Activated naive CD4-positive, alpha-beta T cell treated with anti-CD3 and anti-CD28 coated beads for 36 hours (primary cell): ENCODE measurements at places on chromosomes 3 and 15. TPM values are rescaled to one million over a fixed set of nuclear protein-coding genes. Genes with fewer than 3 reads are reported as not detected.
A peak's percentile ranks its signal among the peaks of the same experiment; 100 is the strongest.

GRK7 gene
- not detected for total RNA-seq

PPM1L gene
- 2.1 TPM for total RNA-seq

NR2E3 gene
- not detected for total RNA-seq

LYZL4 gene
- not detected for total RNA-seq

ITPKA gene
- 1.7 TPM for total RNA-seq

CAMK2N2 gene
- not detected for total RNA-seq

FHIT gene
- total RNA-seq = 20.2 TPM

PLSCR5 gene
- total RNA-seq = not detected

NOX5 gene
- total RNA-seq = not detected

PP2D1 gene
- total RNA-seq = not detected

DNA sequence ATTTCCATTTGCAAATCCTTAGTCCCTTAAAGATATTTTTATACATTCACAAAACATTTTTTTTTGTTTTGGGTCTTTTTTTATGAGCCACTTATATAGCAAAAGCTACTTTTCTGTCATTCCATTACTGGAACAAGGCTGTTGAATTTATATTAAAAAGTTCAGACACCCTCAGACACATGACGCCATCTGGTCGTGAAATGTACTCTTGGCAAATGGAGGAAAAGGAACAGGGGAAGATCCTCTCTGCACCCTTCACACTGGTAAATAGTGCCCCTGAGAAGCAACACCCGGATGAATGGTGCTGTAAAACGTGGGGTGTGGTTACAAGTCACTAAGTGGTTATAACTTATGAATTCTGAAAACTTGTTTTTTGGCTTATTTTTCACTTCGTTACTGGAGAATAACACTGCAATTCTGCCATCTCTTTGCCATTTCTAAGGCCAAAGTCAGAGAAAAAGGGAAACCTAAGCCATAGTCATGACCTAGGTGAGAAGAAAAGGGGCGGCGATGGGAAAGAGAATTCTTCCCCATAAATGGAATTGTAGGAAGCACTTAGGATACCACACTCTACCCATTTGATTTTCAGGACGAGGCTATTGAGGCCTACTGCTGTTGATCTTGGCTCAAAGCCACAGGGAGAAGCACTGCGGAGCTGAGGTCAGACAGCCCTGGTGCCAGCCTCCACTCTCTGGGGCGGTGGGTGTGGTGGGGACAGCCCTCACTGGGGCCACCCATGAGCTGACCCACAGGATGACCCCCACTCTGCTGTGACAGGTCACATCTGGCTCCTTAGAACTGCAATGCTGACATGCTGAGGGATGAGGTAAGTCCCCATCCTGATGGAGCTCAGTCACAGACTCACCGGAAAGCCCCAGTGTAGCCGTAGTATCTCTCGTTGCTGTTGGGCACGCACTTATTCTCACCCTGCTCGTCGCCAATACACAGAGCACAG, 21.9 kb downstream of the LTF start:
- no peak overlapping the region for H3K27ac ChIP-seq
- H3K4me1 ChIP-seq = peaks cover 18% of the 10 kb centered on the region
- DNase-seq = no peak
- H3K4me3 ChIP-seq = no peak overlapping the region
- no peaks in the 10 kb centered on the region for H3K27me3 ChIP-seq
- no peaks in the 10 kb centered on the region for H3K36me3 ChIP-seq

- no peak overlapping the region for H3K4me3 ChIP-seq
- DNase-seq = no peak
- no peak overlapping the region for H3K27ac ChIP-seq
- no peaks in the 10 kb centered on the region for H3K36me3 ChIP-seq
- peaks cover 3% of the 10 kb centered on the region for H3K27me3 ChIP-seq
Measured at GRCh38 chr3:99579246-99579645, 59.1 kb upstream of the COL8A1 start.

- no peak overlapping the region for H3K4me3 ChIP-seq
- H3K27me3 ChIP-seq = no peaks in the 10 kb centered on the region
- H3K27ac ChIP-seq = no peak overlapping the region
Measured at GRCh38 chr3:66450390-66451022, 50.3 kb downstream of the LRIG1 start.

- H3K27ac ChIP-seq = no peak overlapping the region
- DNase-seq = no peak
- H3K4me1 ChIP-seq = no peaks in the 10 kb centered on the region
- no peak overlapping the region for H3K4me3 ChIP-seq
Measured at GRCh38 chr3:151962912-151963311, 89.5 kb downstream of the SUCNR1 start.

GRCh38 chr15:64315216-64315615, 40.8 kb downstream of the CSNK1G1 start:
- peaks cover 2% of the 10 kb centered on the region for H3K4me1 ChIP-seq
- no peak overlapping the region for H3K27ac ChIP-seq
- DNase-seq = no peak

GRCh38 chr15:58221591-58222241, 83.5 kb downstream of the AQP9 start:
- peaks cover 4% of the 10 kb centered on the region for H3K27me3 ChIP-seq
- no peaks in the 10 kb centered on the region for H3K36me3 ChIP-seq
- no peaks in the 10 kb centered on the region for H3K4me1 ChIP-seq
- peak; percentile 28 for DNase-seq
- no peak overlapping the region for H3K27ac ChIP-seq

GRCh38 chr3:99134986-99135385, 233.5 kb upstream of the DCBLD2 start:
- H3K27ac ChIP-seq = no peak overlapping the region
- H3K36me3 ChIP-seq = no peaks in the 10 kb centered on the region
- no peaks in the 10 kb centered on the region for H3K4me1 ChIP-seq

GRCh38 chr3:124345845-124346244, 353.9 kb upstream of the ROPN1 start:
- H3K4me1 ChIP-seq = no peaks in the 10 kb centered on the region
- no peak for DNase-seq
- H3K36me3 ChIP-seq = no peaks in the 10 kb centered on the region
- H3K27ac ChIP-seq = no peak overlapping the region
- H3K27me3 ChIP-seq = peaks cover 5% of the 10 kb centered on the region

DNA sequence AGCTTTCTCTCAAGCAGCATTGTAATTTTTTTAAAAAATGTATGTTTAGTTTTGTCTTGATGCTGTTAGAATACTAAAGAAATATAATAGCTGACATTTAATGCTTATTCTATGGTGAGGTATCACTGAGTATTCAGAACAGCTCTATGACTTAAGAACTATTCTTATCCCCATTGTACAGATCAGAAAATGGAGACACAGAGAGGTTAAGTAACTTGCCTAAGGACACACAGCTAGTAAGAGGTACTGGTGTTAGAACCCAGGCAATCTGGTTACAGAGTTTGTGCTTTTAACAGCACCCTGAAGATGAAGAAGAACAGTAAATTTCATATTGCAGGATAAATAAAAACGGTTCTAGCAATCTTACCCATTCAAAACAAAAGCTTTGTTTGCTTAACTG, 15.5 kb downstream of the PLA2G4D start:
- H3K4me3 ChIP-seq = no peak overlapping the region
- H3K4me1 ChIP-seq = no peaks in the 10 kb centered on the region
- peaks cover under 1% of the 10 kb centered on the region for H3K27me3 ChIP-seq
- DNase-seq = no peak
- H3K36me3 ChIP-seq = no peaks in the 10 kb centered on the region

GRCh38 chr3:45214061-45214680, 11.9 kb downstream of the TMEM158 start:
- peaks cover 5% of the 10 kb centered on the region for H3K4me1 ChIP-seq
- no peaks in the 10 kb centered on the region for H3K36me3 ChIP-seq
- DNase-seq = no peak
- no peak overlapping the region for H3K27ac ChIP-seq

DNA sequence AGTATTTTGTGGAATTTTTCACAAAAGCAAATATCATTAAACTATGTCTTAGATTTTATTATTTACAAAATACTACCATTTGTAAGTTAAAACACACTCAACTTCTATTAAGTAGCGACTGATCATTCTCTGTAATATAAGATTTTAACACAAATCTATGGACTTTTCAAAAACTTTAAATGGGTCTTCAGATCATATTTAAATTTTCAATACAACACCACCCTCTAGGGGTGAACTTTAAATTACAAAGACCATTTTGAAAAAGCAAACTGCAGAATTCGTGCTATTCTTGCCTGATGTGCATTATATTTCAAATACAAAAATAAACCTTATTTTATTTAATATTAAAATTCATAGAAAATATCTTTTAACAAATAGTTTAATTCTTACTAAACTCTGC, 8.2 kb upstream of the VGLL4 start:
- H3K4me3 ChIP-seq = no peak overlapping the region
- peaks cover 6% of the 10 kb centered on the region for H3K4me1 ChIP-seq
- no peaks in the 10 kb centered on the region for H3K27me3 ChIP-seq
- no peak for DNase-seq

DNA sequence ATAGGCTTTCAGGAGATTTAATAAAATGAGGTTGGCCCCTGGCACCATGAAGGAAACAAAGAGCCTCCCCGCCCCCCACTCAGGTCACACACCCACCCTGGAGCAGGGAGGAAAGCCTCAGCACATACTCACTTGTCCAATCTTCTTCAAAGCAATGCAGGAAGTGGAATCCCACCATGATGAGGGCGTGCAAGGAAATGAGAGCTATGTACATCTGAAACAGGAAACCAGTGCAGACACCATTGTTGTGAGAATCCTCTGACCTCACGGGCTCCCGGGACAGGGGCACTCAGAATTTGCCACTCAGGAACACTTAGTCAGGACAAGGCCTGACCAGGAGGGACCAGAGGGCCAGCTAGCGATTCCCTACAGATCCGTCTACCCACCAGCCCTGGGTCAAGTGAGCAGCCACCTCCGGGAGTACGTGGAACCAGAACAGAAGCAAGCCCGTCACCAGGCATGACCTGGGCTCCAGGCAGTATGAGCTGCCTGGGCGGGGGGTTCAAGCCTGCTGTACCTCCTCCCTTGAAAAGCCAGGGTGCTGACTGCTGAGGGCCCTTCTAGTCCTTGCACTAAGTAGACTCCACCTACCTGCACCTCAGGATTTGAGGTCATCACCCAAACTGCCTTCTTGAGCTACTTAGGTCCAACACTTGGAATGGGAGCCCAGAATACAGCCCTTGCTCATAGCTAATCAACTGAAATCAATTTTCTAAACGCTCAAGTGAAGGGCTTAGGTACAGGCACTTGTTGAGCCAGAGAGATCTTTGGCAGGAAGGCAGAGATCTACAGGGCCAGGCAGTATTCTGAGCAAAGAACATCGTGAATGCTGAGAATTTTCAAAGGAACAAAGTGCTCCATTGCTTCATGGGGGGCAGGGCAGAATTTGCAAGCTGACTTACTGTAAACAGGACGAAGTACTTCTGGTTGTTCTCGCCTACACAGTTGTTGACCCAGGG, 42.7 kb downstream of the ZDHHC3 start:
- H3K27ac ChIP-seq = no peak overlapping the region
- H3K4me1 ChIP-seq = no peaks in the 10 kb centered on the region
- no peak overlapping the region for H3K4me3 ChIP-seq
- peaks cover 17% of the 10 kb centered on the region for H3K36me3 ChIP-seq

DNA sequence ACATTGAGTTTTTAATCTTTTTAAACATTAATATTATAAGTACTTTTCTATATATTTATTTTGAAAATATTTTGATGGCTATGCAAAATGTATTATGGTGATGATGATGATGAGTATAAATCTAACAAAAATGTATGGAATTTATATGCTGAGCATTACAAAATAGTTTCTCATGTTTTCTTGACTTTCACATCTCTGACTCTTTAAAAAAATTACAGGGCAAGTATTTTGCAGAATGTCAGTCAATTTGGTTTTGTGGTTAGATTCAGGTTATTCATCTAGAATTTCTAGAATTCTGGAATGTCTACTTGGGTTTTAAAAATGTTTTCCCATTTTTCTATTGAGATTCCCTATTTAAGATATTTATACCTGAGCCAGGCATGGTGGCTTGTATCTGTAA, 41.7 kb upstream of the ANP32A start:
- no peak overlapping the region for H3K27ac ChIP-seq
- peaks cover 3% of the 10 kb centered on the region for H3K36me3 ChIP-seq
- no peaks in the 10 kb centered on the region for H3K4me1 ChIP-seq
- peaks cover 5% of the 10 kb centered on the region for H3K27me3 ChIP-seq
- H3K4me3 ChIP-seq = no peak overlapping the region

DNA sequence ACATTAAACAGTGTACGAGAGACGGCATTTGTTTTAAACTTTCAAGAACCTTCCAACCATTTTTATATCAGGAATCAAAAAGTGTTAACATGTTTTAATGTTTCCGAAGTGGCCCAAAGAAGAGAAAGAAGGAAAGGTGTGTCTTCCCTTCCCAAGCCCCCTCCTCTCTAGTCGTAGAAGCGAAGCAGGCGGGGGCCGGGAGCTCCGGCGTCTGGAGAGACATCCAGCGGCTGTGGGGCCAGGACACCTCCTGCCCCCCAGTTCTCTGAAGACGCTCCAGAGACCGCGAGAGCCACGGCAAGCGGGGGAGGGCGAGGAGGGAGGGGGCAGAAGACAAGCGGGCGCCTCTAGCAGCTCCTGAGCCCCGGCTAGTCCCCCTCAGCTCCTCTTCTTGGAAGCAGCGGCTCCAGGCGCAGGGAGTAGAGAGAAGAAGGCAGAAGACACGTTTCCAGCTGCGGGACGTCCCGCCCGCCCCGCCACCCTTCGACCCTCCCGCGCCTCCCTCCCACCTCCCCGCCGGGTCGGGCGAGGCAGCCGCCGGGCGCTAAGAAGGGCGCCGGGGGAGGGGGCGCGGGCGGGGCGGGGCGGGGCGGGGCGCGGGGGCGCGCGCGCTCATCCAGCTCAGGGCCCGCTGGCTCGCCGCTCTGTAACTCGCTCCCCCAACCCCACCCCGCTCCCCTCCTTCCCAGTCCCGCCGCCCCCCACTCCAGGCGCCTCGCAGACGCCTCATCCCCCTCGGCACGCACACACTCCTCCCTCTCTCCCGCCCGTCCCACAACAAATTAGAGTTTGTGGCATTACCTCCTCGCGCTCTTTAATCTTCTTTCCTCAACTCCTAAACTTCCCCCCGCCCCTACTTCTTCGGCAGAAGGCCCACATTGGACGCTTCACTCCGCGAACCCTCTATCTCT, at the start of gene ZBTB20:
Gene ZBTB20, minus strand, starts transcription at position 871 of the 911 bp plus-strand sequence.
- H3K27me3 ChIP-seq = no peaks in the 10 kb centered on the region
- peaks cover 25% of the 10 kb centered on the region for H3K4me1 ChIP-seq
- peak within 1 kb of the TSS; percentile 91 for H3K4me3 ChIP-seq

GRCh38 chr15:68565726-68566125, 13.1 kb upstream of the CORO2B start:
- H3K36me3 ChIP-seq = no peaks in the 10 kb centered on the region
- no peak overlapping the region for H3K27ac ChIP-seq
- DNase-seq = no peak
- H3K4me3 ChIP-seq = no peak overlapping the region
- H3K4me1 ChIP-seq = no peaks in the 10 kb centered on the region
- peaks cover 18% of the 10 kb centered on the region for H3K27me3 ChIP-seq

GRCh38 chr15:40584191-40584590, 9.9 kb upstream of the KNL1 start:
- H3K27ac ChIP-seq = no peak overlapping the region
- H3K36me3 ChIP-seq = no peaks in the 10 kb centered on the region
- no peaks in the 10 kb centered on the region for H3K4me1 ChIP-seq
- DNase-seq = no peak

- H3K36me3 ChIP-seq = peaks cover 24% of the 10 kb centered on the region
- no peak overlapping the region for H3K27ac ChIP-seq
- no peak for DNase-seq
- H3K4me3 ChIP-seq = no peak overlapping the region
- H3K27me3 ChIP-seq = no peaks in the 10 kb centered on the region
Measured at GRCh38 chr15:30940359-30940758, 36.6 kb downstream of the FAN1 start.

GRCh38 chr3:15860014-15860934, 62.5 kb upstream of the ANKRD28 start:
- peak overlapping the region; percentile 82 for H3K4me3 ChIP-seq
- peak; percentile 59 for DNase-seq
- H3K27me3 ChIP-seq = no peaks in the 10 kb centered on the region
- peak overlapping the region; percentile 53 for H3K27ac ChIP-seq
- peaks cover 5% of the 10 kb centered on the region for H3K36me3 ChIP-seq
